ENCODE measurements at places on chromosomes 7 and 10. TPM values are rescaled to one million over a fixed set of nuclear protein-coding genes. Genes with fewer than 3 reads are reported as not detected.

DDX56 gene
- 34.7 TPM for total RNA-seq

GRCh38 chr10:2980791-2981360 is 86.5 kb upstream of the PFKP start:
- no peak for DNase-seq

MINDY4 gene
- total RNA-seq, result 8.5 TPM

- DNase-seq, result peak; percentile 78
Measured at GRCh38 chr7:44320794-44321371, 4.5 kb downstream of the CAMK2B start.

HMX3 gene
- total RNA-seq, result not detected

DNA sequence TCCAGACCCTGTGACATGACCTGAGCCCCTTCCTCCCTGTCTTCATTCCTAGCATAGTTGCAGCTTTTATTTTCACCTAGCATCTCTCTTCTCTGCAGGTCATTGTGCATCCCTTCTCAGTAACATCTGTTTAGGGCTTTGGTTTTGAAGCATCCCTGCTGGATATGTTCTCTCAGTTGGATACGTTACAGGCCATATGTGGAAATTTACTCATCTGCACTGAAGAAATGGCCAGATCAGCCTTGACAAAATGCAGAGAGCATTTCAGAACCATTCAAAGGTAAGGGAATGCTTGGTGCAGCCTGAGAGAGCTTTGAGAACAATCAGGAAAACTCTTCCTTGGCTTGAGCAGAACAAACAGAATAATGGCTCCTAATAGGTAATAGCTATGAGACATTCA is 647.0 kb downstream of the KCNMA1 start:
- DNase-seq, result no peak

GRCh38 chr10:117497736-117498135 is 44.8 kb upstream of the EMX2 start:
- DNase-seq, result no peak

TACR2 gene
- total RNA-seq, result 0.36 TPM

OGA gene
- 115 TPM for total RNA-seq

GRCh38 chr10:30435073-30435422 is 1.1 kb downstream of the MAP3K8 start:
- DNase-seq, result no peak

GRCh38 chr10:78139341-78139740 is 105.7 kb downstream of the RPS24 start:
- DNase-seq, result no peak

DNA sequence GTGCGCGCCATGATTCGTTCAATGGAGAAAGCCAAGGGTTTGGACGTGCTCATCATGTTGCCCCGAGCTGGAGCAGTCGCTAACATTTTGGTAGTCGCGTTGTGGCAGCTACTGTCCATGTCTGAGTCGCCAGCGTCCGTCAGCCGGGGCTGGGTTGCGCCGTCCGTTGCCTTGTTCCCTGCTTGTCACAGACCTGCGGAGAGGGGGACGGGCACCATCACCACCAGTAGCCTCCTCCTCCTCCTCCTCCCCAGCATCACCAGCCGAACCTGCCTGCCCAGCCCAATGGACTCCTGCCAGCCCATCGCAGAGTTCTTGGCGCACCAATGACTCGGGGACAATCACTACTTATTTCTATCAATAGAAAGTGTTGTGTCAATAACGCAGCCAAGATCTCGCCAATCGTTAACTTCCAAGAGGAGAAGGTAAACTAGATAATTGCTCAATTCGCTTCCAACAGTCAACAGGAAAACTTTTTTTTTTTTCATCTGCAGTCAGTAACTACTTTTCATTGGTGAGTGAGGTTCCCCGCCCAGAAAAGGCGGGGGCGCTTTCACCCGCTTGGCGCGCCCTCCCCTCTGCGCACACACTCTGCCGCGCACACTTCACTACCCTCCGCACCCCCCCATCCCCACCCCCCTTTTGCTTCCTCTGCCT is at the start of gene FEZF1:
Gene FEZF1 (minus strand): TSS at position 432 of the 657 bp plus-strand sequence. CDS start 313 bp downstream, at position 119.
- DNase-seq, result peak; percentile 87

UCMA gene
- total RNA-seq, result not detected

- DNase-seq, result no peak
Measured at GRCh38 chr10:11149807-11150141, 132.1 kb downstream of the CELF2 start.

FFAR4 gene
- not detected for total RNA-seq

PDZD7 gene
- total RNA-seq, result 0.72 TPM

TSPAN33 gene
- total RNA-seq, result under 0.01 TPM

- peak; percentile 8 for DNase-seq
Measured at GRCh38 chr7:105084581-105084980, 70.6 kb downstream of the KMT2E start.

DNA sequence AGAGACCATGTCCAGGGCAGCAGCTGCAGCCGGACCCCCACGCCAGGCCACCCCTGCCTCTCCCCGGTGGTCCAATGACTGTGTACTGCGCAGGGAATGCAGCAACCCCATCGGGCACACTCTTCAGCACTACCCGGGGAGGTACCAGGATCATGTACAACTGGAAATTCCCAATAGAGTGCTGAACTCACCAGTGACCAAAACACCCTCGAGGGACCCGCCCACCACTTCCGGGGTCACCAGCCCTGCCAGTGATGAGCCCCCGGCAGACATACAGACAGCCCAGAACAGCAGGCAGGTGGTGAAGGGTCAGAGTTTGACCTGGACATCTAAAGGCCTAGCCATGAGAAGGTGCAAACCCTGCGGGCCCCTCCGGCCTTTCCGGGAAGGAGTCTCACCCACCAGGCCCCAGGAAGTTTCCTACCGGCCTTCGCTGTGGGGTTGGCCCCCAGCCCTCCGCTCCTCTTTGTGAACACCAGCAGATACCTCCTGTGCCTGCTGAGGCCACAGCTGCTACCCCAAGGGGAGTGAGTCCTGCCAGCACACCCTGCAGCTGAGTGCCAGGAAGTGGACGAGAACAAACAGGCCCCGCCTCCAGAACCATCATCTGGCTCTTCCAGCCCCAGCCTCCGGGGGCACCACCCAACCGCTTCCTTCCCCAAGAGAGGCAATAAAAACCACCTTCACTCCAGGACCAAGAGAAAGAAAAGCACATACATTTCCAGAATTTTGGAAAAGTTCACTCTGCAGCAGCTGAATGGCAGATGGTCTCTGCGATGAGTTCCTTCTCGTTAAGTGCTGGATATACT is 5.0 kb upstream of the ANKRD61 start:
- DNase-seq, result peak; percentile 89

DNA sequence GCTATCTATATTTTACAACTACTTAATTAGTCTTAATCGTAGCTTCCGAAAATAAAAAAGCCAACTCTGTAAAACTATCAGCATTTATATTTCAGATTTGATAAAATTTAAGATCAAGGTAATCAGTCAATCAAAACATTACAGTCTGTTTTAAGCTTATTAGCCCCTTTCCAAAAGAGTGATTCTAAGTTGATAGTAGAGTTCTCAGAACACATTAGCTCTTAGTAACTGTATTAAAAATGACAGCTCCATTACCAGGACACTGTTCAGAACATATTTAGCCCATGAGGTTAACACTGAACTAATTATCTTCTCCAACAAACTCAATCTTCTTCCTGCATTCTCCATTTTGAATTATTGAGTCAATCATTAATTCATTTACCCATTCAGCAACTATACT is 110.3 kb upstream of the PALS2 start:
- DNase-seq, result no peak

MYL10 gene
- not detected for total RNA-seq

DNA sequence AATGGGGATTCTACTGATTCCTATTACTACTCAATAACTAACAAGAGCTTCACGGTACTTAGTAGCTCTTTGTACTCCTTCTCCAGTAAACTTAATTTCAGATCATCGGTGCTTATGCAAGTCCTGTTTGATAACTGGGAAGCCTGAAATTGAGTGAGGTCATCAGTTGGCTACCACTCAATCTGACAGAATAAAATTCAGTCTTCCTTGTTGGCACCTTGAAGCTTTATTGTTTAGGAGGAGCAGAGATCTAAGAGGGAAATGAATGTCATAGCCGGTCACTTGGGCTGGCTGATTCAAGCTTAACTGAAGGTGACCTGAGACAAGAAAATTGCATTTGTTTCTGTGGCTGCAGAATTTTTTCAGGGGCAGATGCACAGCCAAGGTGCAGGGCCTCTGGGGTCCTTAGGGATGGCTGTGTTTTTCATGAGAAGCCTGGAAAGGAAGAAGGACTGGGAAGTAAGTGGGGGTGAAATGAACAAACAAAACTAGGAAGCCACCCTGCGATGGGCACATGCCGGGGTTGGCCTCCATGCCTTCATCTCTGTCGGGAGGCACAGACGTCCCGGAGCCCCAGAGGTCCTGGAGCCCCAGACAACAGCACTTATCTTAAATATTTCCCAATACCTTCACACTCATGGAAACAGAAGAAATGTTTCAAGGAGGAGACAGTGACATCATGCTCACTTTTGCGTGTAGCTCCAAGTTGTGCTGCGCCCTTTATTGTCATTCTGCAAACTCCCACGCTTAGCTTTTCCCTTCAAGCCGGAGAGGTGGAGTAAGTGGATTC is 85.0 kb upstream of the KIF5B start:
- peak; percentile 11 for DNase-seq

DNA sequence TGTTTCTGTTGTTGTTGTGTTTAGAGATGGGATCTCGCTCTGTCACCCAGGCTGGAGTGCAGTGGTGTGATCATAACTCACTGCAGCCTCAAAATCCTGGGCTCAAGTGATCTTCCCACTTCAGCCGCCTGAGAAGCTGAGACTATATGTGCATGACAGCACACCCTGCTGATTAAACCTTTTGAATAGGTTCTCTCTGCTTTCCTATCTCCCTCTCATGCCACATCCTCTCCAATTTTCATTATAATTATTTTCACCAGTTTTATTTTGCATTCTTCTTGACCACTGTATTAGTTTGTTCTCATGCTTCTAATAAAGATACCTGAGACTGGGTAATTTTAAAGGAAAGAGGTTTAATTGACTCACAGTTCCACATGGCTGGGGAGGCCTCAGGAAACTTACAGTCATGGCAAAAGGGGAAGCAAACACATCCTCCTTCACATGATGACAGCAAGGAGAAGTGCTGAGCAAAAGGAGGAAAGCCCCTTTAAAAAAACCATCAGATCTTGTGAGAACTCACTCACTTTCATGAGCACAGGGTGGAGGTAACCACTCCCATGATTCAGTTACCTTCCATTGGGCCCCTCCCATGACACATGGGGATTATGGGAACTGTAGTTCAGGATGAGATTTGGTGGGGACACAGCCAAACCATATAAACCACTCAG is 12.9 kb downstream of the AGK start:
- no peak for DNase-seq

ADGRA1 gene
- not detected for total RNA-seq
